ENCODE measurements at places on chromosomes 6 and 20.

DNA sequence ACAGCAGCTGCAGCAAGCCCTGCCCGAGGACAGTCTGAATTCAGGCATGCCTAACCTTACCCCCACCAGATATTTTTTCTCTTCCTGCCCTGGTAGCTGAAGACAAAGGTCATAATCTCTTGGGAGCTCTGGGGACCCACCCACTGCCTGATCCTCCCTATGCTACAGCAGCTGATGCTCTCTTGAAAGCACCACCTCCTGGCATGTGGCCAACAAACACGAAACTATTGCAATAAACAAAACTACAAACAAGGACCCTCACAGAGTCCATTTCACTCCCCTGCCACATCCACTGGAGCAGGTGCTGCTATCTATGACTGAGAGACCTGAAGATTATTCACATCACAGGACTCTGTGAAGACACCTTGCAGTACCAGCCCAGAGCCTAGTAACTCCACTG, 238.5 kb upstream of the HS3ST5 start:
- DNase-seq, result peak; percentile 3

- DNase-seq, result no peak
Observed at GRCh38 chr20:58677808-58678207, 14.8 kb upstream of the NPEPL1 start.

GRCh38 chr6:31113861-31114540, 599 bp upstream of the PSORS1C1 start:
- DNase-seq, result no peak

DNA sequence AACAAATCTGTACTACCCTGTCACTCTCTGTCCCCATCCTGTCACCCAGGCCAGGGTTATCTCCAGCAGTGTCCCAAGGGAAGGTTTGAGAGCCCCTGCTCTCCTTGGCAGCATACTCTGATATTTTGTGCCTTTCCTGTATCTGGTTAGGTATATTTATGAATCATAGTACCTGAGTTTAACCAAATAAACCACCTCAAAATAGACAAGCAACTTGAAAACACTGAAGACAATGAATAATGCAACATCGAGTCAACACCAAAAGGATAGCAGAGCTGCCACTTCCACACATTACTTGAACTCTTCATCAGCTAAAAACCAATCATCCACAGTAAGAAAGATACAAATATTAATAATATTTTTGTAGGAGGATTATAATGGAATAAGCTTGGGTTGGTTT, 142.6 kb upstream of the TAB2 start:
- no peak for DNase-seq

DNA sequence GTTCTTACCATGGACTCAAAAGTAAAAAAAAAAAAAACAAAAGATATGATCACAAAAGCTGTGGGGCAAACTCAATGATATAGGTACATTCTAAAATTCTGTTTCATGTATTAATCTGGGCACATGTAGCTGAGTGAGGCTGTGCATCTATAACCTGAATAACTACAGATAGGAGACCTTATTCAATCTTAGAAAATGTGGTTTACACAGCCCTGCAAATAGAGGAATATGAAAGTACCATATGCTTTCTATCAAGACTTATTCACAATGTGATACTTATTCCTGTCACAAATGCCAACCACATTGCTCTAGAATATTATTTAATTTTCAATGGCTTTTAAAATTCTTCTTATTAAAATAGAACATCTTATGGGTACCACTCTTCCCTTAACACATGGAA, 3.1 kb upstream of the SPACA1 start:
- DNase-seq, result no peak

GRCh38 chr6:159842035-159842434, 42.0 kb downstream of the PNLDC1 start:
- DNase-seq, result no peak
